ENCODE measurements at places on chromosomes 3 and 15.

DNA sequence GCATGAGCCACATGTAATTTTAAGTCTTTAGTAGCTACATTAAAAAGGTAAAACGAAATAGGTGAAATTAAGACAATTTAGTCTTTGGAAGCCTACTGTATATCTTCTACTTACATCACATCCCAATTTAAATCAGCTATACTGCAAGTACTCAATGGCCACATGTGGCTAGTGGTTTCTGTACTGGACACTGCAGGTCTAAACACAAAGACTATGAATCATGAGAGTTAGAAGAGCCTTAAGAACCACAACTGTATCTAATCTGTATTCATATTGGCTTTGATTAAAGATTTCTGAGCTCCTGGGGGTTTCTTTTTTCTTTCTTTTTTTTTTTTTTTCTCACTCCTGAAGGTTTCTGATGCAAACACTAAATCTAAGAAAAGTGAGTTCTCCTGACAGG lies 2.3 kb upstream of the EIF1B start:
- no peak for DNase-seq

DNA sequence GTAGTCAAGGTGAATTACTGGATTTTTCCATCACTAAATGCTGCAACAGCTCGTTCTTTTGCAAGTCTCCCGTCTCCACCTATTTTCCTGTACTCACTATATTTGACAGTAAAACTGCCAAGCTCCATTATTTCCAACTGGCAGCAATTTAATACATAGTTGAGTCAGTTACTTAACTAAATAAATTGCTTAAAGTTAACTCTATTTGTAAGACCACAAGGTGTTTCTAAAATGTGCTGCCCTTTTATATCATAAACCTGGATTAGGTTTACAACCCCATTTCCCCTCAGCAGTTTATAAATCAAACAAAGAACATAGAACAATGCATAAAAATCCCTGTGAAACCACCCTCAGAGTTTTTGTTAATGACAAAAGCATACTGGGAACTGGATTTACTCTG lies 211.4 kb upstream of the DPH6 start:
- DNase-seq = no peak

GRCh38 chr15:101055411-101055810 lies 136.3 kb downstream of the LRRK1 start:
- DNase-seq = no peak

DNA sequence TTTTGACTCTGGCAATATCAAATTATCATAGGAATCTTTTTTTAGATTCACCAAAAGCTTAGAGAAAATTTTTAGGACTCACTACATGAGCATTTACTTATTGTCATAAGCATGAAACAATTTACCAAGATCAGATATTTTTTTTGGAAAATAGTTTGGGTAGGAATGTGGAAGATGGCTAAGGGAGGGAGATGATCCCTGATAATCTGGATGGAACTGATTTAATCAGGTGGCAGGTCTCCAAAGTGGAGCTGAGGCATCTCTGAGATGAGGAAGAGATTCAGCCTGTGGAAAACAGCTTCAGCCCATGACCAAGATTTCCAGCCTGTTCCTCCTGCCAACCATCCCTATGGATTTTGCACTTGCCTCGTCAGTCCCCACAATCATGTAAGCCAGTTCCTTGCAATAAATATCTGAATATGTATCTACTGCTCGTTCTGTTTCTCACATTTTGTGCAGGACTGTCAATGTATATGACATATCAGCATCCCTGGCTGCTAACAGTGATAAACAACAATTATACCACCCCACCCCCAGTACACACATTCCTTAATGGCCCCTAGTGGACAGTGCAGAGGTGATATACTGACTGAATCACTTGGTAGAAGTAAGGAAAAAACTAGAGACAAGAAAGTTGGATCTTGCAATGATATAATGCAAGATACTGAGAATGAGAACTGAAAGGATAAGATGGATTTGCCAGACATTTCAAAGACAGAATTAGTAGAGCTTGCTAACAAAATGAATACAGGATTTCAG lies 183.8 kb downstream of the NEK10 start:
- no peak for DNase-seq

DNA sequence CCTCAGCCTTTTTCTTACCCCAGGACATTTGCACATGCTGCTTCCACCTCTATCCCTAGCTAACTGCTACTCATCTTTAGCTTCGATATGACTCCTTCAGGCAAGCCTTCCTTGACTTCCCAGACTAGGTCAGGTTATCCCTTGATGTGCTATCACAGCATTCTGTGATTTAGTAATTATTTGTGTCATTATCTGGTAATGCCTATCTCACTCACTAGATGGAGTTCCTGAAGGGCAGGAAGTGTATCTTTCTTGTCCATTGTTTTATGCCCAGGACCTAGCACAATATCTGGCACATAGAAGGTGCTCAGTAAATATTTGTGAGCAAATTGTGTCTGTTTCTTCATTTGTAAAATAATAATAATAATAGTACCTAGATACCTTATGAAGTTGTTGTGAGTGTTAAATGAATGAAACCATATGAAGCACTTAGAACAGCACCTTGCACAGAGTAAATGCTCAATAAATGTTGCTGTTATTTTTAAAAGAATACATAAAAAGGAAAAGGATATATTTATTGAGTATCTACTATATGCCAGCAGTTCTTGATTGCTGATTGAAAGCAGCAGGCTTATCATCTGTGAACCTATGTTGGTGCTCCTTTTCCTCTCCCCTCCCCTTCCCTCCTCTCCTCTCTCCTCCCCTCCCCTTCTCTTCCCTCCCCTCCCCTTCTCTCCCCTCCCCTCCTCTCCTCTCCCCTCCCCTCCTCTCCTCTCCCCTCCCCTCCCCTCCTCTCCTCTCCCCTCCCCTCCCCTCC lies 31.5 kb downstream of the SQOR start:
- no peak for DNase-seq

DNA sequence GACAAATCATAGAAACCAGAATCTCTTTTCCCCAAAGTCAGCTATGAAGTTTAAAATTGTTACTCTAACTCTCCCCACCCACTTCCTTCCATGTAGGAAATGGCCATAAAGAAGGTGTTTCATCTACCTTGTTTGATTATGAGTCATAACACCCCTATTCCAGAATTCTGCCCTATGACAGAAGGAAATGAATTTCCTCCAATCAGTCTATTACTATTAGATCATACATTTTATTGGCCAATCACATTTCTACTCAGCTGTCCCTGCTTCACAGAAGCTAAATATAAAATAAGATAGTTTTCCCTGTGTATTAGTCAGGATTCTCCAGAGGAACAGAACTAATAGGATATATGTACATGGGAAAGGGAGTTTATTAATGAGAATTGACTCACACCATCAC lies 102.1 kb downstream of the TGFBR2 start:
- DNase-seq = no peak

GRCh38 chr3:177146646-177147045 lies 50.6 kb downstream of the TBL1XR1 start:
- DNase-seq = no peak

- DNase-seq = no peak
These were observed 404.4 kb upstream of the PROK2 start for GRCh38 chr3:72189339-72189738.

Data from lung (tissue), 17 donors.